T-helper 2 cell (primary cell): ENCODE measurements at places on chromosomes 3 and 15.

- DNase-seq = no peak
These were observed 99.6 kb downstream of the SHQ1 start for GRCh38 chr3:72748659-72749058.

DNA sequence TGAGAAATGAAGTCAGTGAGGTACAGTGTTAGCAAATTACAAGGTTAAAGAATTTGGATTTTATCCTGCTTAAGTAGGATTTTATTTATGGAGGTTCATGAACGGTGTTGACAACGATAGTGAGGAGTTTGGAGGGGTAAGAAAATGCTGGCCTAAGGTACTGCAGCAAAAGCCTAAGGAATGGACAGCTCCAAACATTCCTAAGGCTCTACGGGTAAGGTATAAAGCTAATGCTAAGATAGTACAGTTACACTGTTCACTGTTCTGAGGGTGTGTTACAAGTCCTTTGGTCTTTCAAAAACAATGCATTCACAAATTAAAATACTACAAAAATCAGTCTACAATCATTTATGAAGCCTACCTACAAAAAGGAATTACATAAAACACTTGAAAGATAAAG is 7.3 kb downstream of the MTMR10 start:
- DNase-seq = no peak

GRCh38 chr3:22103423-22103822 is 352.4 kb upstream of the ZNF385D start:
- DNase-seq = no peak

DNA sequence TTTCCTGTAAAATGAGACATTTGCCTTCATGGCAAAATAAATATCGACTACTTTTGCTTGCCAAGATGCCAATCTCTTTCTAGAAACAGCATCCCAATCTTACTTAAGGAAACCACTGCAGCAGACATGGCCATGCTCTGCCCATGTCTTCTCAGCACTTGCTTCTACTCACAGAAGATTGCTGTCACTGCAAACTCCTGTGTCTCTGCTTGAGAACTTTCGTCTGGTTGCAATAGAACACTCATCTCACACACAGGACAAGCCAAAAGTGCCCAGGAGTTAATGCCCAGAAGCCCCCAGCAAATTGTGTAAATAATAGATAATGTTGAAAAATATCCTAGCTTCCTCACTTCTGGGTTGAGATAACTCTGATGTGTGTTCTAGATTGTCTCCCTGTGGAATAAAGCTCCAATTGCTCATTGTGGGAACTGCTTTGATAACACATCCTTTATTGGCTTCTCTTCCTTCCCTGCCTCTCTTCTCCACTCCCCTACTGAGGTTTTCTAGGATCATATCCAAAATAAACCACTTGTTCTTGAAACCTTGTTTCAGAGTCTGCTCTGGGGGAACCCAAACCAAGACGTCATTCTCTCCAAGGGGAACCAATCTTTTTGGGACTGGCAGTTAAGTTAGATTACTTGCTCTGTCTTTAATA is 156.3 kb upstream of the STRIT1 start:
- no peak for DNase-seq

DNA sequence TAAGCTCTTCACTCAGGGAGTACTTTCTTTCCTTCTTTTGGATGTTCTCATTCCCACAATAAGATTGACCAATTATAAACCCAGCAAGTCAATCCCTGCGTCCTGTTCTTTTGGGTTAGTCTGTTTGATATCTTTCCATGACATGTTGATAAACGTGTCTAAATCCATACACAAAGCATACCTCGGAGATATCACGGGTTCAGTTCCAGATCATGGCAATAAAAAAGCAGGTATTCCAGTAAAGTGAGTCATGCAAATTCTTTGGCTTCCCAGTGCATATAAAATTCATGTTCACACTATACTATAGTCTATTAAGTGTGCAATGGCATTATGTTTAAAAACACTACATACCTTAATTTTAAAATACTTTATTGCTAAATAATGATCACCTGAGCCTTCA is 667.7 kb downstream of the MAGI1 start:
- no peak for DNase-seq

GRCh38 chr15:72170691-72171090 is 26.9 kb downstream of the GRAMD2A start:
- DNase-seq = no peak

GRCh38 chr3:46089237-46090011 is 62.1 kb upstream of the XCR1 start:
- DNase-seq = no peak
